HepG2 (cell line): ENCODE measurements at places on chromosomes 1 and 21. TPM values are rescaled to one million over a fixed set of nuclear protein-coding genes. Genes with fewer than 3 reads are reported as not detected.

- DNase-seq = no peak
These were observed 2.2 kb downstream of the CSF1 start for GRCh38 chr1:109912873-109913272.

GRCh38 chr1:228478912-228479711 is 8.1 kb upstream of the RNF187 start:
- DNase-seq = no peak

Gene SYDE2
- 5.3 and 7.9 TPM in 2 replicates for total RNA-seq

DNA sequence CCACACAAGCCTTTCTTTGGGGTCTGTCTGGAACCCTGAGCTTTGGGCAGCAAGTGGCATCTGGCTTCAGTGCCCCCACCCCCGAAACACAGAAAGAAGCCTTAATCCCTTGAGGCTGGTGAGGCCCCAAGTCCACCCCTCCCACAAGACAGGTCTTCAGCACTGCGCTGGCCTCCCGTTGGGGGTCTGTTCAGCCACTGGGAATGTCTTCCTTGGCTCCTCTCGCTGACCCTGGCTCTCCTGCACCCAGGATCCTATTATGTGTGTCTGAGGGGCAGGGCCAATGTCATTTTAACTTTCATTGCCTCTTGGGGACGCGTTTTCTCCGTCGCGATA is 26.9 kb downstream of the ATP8B2 start:
- no peak for DNase-seq

DNA sequence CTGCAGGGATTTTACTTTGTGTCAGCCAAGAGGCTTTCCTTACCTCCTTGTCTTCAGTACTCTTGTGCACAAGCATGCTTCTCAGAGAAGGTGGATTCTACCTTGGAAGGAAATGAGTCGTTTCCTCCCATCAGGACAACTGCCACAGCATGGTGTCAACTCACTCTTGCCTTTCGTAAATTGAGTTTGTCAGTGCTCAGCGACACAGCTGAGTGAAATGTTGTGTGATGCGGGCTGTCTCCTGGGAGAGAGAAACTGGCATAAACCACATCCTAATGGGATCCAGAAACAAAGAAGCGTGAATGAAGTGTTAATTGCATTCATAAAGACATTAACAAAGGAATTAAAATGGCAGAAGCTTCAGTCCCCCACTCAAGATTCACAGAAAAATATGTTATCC is 51.5 kb upstream of the SLC22A15 start:
- DNase-seq = no peak

- no peak for DNase-seq
These were observed 139.7 kb downstream of the SLC44A5 start for GRCh38 chr1:75471252-75471651.

DNA sequence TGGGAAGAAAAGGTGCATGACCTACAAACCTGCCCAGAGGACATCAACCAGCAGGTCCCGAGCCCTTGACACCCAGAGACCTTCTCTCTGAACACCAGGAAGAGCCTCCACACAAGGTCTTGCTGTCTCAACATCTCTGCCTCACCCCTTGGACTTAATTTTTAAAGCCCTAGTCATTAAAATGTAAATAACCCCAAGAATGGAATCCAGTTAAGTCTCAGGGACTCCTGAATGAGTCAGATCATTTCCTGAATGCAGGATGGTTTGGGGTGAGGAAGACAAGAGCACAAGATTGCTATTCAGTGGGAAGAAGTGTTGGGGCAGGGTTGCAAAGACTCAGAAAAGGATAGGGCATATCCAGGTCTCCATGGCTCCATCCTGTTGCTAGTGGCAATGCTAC is 17.8 kb upstream of the GRIK3 start:
- DNase-seq = no peak

GRCh38 chr1:191690931-191691330 is 467.3 kb upstream of the RGS18 start:
- no peak for DNase-seq

GRCh38 chr1:58724483-58724882 is 24.6 kb upstream of the MYSM1 start:
- DNase-seq = no peak

Gene CD101
- total RNA-seq = 0.09 TPM in 1 of 2 replicates, not detected in the other

Gene CAMK2N1
- 38.6 and 44.3 TPM in 2 replicates for total RNA-seq
